Stimulated activated CD8-positive, alpha-beta memory T cell treated with anti-CD3 and anti-CD28 coated beads, Interleukin-4, amount 100 ng/mL, for 4 hours (primary cell): ENCODE measurements at places on chromosomes 5 and 9.

DNA sequence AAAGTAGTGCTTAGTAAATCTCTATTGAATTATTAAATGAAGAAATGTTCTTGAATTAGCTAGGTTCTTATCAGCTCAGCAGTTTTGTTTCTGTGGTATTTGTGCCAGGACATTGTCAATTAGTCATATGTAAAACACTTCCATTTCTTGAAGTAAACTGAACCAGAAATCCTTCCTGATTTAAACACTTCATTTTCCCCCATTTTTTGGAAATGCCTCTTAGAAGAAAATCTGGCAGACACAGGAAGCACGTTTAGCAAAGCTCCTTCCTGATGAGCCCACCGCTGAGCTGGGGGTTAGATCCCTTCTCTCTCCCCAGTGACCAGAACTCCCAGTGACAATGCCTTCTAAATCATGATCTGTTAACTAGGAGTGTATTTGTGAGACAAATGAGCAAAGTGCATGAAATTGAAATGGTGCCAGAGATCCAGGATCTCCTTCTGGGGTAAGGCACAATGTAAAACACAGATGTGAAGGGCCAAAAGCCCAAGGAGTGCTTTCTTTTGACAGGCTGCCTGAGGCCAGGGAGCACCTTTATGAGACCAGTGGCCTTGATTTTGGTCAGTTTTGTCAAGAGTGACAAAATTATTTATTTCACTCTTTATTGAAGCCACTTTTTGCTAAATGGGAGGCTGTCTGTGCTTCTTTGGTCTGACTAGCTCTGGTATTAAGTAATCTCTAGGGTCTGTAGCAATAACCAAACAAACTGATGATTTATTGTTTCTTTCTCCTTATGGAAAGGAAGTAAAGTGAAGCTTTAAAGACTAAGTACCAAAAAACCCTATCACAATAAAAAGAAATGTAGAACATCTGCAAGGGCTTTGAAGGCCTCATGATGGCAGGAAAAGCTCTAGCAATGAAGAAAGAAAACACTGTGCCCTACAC, 25.5 kb upstream of the RUSC2 start:
- DNase-seq, result no peak

- no peak for DNase-seq
Measured at GRCh38 chr9:18666348-18666747, 192.4 kb downstream of the ADAMTSL1 start.

GRCh38 chr9:108434036-108434435, 421.8 kb downstream of the ACTL7B start:
- DNase-seq, result no peak

DNA sequence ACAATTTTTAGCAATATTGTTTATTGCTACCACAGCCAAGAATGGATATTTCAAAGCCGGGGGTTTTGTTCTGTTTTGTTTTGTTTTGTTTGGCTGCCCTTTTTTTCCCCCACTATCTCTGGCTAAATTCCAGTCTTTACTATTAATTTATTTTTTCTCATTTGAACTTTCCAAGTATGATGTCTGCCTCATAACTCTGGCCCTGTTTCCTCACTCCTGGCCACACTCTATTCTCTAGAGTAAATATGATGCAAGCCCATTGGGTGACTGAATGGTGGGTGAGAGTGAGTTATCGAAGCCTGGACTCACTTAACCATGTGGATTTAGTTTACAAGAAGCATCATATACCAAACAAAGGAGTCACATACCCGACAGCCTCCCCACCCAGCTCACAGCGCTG, 41.9 kb downstream of the WDR36 start:
- no peak for DNase-seq

DNA sequence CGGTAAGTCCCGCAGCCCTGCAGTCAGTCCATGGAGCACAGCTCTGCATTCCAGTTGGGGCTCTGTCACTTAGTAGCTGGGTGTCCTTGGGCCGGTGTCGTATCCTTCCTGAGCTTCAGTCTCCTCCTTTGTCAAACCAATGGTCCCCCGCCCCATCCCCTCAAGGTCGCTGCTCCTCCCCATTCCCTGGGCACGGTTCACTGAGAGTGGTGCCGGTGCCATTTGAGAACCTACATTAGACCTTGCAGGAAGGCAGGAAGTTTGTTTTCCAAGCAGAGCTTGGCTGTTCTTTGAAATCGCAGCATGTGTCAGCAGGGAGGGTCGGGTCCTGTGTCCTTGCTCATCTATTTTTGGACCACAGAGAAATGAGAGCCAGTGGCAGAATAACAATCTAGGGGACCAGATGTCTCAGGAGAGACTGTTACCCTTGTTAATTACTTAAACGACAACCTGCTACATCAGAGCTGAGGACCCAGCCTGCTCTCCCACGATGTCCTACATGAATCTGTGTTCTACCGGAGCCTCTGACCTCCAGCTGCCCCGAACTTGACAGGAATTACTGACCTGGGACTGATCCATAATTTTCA, 21.7 kb upstream of the BARHL1 start:
- no peak for DNase-seq
